ENCODE measurements at places on chromosomes 16 and 17. TPM values are rescaled to one million over a fixed set of nuclear protein-coding genes. Genes with fewer than 3 reads are reported as not detected.

LAT gene
- total RNA-seq, result 1.1 TPM

ALDH3A1 gene
- total RNA-seq, result 0.43 TPM

SULT1A4 gene
- total RNA-seq, result 2.7 TPM

FZD2 gene
- 18.1 TPM for total RNA-seq

ZPBP2 gene
- not detected for total RNA-seq

OTOA gene
- total RNA-seq, result under 0.01 TPM

CLEC3A gene
- total RNA-seq, result not detected

NHLRC4 gene
- 4.7 TPM for total RNA-seq

COASY gene
- 7.7 TPM for total RNA-seq

PPL gene
- 46.3 TPM for total RNA-seq

SOST gene
- not detected for total RNA-seq

NXN gene
- total RNA-seq, result 33.1 TPM

CFAP97D1 gene
- total RNA-seq, result not detected

TBC1D3G gene
- total RNA-seq, result not detected

KRTAP9-4 gene
- not detected for total RNA-seq

FBXL16 gene
- total RNA-seq, result under 0.01 TPM

HEATR9 gene
- total RNA-seq, result not detected

ABCC6 gene
- 2.1 TPM for total RNA-seq

FGF11 gene
- 1.1 TPM for total RNA-seq

SEC14L5 gene
- 0.94 TPM for total RNA-seq

PNMT gene
- not detected for total RNA-seq

Data from bronchial smooth muscle cell (primary cell).